ENCODE measurements at places on chromosomes 7 and 10. TPM values are rescaled to one million over a fixed set of nuclear protein-coding genes. Genes with fewer than 3 reads are reported as not detected.

DNA sequence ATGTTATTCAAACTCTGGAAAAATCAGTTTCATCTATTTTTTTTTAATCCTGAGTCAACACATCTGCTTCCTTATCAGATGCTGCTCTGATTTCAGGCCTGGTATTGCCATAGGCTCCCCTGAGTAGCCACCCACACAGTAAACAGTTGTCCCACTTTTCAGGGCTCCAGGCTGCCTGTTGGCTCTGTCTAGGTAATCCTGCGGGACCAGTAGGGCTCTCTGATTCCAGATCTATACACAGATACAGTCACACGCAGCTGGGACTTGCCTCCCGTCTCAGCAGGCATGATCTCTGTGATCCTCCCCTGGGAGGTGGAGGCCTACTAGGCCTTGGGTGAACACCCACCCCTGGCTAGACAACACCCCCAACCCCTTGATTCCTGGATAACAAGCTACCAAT, 206.1 kb downstream of the CREB5 start:
- no peak for DNase-seq

DNA sequence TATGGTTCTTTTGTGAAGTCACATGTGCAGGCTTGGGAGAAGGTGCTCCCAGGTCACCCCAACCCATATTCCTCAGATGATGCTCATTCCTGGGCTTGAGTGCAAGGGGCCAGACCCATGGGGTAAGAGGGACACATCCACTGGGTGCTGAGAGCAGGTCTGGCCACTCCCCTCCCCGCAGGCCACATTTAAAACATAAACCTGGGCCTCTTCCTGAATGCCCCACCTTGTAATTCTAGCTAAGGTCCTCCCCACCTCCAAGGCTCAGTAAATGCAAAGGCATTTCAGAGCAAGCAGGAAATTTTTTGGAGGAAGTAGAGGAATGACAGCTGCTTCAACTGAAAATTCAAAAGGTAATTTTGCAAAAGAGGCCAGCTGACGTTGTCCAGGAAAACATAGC, 172.5 kb downstream of the ARHGAP21 start:
- no peak for DNase-seq

DNA sequence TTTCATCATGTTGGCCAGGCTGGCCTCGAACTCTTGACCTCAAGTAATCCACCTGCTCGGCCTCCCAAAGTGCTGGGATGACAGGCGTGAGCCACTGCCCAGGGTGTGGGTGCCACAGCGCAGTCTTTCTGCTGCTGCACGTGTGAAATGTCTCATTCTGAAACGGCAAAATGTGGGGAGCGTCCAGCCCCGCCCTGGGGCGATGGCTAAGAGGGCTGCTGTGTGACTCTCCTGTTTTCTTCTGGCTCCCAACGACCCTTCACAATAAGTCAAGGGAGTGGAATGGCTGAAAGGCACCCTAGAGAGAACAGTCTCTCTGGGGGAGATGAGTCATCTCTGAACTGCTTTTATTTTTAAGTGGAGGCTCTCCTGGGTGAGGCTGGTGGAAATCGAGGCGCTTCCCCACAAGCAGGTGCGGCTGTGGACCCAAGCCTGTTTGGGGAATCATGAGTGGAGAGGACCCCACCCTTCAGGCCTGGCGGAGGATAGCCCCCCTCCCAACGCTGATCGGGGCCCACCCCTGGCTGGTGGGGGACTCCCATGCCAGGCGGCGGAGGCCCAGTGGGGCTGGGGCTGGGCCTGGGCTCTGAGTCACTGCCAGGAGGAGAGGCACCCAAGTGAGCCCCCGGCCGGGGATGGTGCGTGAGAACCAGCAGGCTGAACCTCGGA, 18.0 kb downstream of the ADAP1 start:
- no peak for DNase-seq

DNA sequence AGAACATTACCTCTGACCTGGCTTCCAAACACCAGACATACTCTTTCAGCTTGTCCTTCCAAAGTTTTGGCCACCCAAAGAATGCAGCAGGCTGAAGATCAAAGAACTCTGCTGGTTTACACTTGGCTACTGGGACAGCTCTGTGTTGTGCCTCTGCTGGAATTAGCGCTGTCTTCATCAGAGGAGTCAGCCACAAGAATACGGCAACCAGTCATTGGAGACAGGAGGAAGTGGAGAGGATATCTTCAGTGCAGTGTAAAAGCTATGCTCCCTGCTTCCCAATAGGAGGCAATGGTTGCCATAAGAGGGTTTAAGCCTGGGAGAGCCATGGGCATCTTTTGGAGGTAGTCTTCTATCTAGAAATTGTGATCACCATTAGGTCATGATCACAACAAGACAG, 126.7 kb upstream of the WNT16 start:
- DNase-seq = no peak

- no peak for DNase-seq
These were observed 264.4 kb downstream of the ETV1 start for GRCh38 chr7:13724977-13725566.

Gene PRDX3
- 17.1 TPM for total RNA-seq

Gene TFPI2
- 1.4 TPM for total RNA-seq

- DNase-seq = no peak
These were observed 146.8 kb downstream of the ARHGAP22 start for GRCh38 chr10:48457949-48458661.

DNA sequence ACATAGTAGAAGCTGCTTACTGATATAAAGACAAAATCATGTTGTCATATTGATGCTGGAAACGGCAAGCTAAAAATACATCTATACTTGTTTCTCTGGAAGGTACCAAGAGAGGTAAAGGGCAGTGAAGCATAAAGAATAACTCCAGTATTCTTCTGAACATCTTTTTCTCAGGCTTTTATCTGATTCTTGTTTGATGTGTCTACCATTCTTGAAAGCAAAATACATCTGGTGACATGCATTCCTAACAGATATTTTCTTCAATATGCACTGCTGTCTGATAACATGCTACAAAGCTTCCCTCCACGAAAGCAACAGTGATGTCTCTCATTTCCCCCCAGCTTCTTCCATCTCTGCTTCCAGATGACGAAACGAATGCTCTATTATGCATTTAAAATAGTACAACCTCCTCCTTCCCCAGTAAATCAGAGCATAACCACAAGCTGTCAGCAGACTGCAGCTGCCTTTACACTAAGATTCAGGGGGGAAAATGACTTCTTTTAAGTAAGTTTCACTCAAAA, 100.8 kb downstream of the ARHGAP21 start:
- DNase-seq = no peak

GRCh38 chr7:129776362-129776722, 164.8 kb downstream of the NRF1 start:
- DNase-seq = no peak

- peak; percentile 56 for DNase-seq
These were observed 86.4 kb downstream of the FAM53B start for GRCh38 chr10:124657806-124658205.

GRCh38 chr10:11147722-11148121, 130.1 kb downstream of the CELF2 start:
- DNase-seq = no peak

- no peak for DNase-seq
These were observed 212.2 kb downstream of the MGMT start for GRCh38 chr10:129679207-129679606.

Gene IKZF1
- total RNA-seq = 323 TPM

All from T-helper 17 cell (primary cell).